ENCODE measurements at places on chromosomes 2 and 18. TPM values are rescaled to one million over a fixed set of nuclear protein-coding genes. Genes with fewer than 3 reads are reported as not detected.

The CD8A gene
- total RNA-seq, result 2.9 TPM

DNA sequence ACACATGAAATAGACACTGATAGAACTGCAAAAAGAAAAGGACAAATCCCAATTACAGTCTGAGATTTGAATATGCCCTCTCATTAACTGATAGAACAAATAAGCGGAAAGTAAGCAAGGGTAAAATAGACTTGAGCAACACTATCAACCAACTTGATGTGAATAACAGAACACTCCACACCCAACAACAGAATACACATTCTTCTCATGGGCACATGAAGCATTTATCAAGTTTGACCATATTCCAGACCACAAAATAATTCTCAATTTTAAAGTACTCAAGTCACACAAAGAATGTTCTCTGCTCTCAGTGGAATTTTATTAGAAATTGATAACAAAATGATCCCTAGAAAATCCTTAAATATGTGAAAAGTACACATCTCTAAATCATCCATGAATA lies 19.0 kb downstream of the ETAA1 start:
- DNase-seq, result no peak

- DNase-seq, result no peak
These were observed 8.8 kb downstream of the SNTG2 start for GRCh38 chr2:959457-959856.

DNA sequence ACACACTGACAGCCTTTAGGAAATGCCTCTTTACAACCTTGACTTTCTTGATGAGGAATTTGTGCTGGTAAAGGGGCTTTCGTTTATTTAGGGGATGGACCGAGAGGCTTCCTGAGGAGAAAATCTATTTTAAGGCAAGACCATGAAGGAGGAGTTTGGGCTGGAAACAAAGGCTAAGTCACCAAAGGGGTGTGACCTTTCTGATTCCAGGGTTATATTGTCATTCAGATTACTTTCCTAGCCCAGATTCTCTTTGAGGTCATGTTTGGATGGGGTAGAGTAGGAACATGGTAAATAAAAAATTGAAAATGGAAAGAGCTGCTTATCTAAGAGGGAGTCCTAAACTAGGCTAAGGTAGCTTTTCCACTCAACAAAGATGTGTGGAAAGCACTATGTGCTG lies 77.1 kb upstream of the UGP2 start:
- no peak for DNase-seq
